Smooth muscle cell of the brain vasculature (primary cell): ENCODE measurements at places on chromosomes 3 and 15.

DNA sequence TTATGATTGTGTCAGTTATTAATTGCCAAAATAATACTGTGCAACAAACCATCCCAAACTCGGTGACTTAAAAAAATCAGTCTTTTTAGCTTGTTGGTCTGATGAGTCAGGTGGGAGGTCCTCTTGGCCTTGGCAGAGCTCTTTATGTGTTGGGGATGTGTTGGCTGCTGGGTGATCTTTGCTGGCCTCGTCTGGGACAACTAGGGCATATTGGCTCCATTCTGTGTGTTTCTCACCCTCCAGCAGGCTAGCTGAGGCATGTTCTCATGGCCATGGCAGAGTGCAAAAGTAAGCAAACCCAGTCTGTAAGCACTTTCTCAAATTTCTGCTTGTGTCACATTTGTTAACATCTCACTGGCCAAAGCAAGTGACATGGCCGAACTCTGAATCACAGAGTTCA lies 251.6 kb downstream of the RPLP1 start:
- DNase-seq = no peak

DNA sequence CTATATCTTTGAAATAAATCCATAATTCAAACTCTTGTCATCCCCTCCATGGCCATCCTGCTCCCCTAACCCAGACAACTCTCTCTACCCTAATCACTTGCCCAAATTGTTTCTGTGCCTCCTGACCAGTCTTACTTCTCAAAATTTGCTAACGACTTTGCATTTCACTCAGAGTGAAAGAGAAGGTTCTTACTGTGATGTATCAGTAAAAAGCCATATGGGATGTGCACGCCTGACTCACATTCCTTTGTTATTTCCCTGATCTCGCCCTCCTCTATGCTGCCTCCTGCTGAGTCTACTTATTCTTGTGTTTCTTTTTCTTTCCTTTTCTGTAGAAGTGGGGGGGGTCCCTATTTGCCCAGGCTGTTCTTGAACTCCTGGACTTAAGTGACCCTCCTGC lies 487.2 kb upstream of the FRG2C start:
- DNase-seq = no peak

DNA sequence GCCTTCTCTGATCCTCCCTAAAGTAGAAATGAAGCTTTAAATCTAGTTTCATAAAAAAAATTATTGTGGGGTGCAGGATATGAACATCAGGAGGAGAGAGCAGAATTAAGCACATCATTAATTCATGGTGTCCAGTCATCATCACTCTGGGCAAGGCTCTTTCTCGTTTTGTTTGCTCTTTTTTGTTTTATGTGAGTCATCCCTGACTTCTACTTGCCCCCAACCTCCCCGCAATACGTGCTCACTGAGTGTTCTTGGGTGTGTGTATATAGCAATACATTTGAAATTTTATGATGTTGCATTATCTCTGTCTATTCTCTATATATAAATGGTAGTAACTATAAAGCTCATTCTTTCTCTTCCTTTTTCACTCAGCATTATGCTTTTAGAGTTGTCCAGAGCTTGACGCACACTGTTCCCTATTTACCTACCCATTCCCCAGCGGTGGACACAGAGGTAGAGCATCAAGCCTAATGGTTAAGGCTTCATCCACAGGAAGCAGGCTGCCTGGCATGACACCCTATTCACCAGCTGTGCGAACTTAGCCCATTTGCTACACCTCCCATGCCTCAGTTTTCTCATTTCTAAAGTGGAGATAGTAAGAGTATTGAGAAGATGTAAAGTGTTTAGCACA lies 72.3 kb downstream of the CD200R1L start:
- DNase-seq = no peak

DNA sequence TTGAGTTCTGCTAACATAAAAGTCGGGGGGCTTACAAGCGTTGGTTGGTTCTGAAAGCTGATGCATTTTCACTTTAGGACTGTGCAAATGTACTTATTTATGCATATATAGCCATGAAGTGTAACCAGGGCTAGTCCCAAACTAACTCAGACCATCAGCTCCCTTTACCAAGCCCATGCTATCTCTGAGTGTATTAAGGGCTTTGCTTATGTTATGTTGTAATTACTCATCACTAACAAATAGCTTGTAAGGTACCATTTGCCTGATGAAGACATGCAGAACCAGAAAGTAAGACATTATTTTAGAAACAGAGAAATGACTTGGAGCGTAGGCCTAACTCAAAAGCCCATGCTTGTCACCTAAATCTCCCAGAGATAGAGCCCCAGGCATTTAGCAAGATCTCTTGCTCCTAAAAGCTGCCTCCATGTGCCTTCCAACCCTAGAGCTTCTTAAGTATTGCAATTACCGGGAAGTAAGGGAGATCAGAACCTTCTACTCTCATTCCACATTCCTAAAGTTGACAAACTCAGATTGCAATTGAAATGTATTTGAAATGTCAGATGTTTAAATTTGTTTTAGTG lies 362.9 kb upstream of the RBMS3 start:
- DNase-seq = no peak

GRCh38 chr3:188036375-188037194 lies 117.4 kb upstream of the LPP start:
- DNase-seq = no peak

GRCh38 chr3:52845157-52845556 lies 10.3 kb upstream of the MUSTN1 start:
- DNase-seq = no peak

GRCh38 chr15:85116494-85116893 lies 134.8 kb downstream of the PDE8A start:
- no peak for DNase-seq

- no peak for DNase-seq
Observed at GRCh38 chr15:99590913-99591646, 25.3 kb downstream of the MEF2A start.

DNA sequence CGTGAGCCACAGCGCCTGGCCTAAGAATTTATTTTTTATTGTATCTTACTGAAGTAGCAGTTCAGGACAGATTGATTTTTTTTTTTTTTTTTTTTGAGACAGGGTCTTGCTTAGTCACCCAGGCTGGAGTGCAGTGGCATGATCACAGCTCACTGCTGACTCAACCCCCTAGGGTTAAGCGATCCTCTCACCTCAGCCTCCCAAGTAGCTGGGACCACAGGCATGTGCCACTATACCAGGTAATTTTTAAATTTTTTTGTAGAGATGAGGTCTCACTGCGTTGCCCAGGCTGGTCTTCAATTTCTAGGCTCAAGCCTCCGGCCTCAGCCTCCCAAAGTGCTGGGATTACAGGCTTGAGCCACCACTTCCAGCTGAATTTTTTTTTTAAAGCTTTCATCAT lies 99.8 kb upstream of the HERC1 start:
- DNase-seq = no peak

- no peak for DNase-seq
Observed at GRCh38 chr3:62785384-62785783, 89.8 kb downstream of the CADPS start.

DNA sequence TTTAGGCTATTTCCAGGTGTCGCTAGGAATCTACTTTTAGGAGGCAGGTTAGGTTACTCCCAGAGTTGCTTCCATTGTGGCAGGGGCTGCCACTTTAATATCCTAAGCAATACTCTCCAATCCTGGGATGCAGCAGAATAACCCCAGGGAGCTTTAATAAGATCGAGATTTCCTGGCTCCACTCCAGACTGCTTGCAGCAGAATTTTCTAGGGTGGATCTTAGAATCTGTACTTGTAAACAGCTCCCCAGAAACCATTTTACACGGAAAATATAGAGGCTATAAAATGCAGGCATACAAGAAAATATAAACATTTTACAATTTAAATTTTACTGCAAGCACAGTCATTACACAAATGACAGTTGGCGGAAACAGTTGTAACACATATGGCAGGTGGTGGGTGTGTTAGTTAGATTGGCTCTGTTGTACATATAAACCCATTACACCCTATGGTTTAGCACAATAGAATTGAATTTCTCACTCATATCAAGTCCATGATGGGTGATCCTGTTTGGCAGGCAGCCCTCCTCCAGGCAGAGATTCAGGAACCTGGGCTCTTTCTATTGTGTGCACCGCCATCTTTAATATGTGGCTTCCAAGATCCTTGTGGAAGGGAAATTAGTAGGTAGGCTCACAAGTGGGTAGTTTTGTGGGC lies 35.0 kb upstream of the TNFAIP8L3 start:
- no peak for DNase-seq

GRCh38 chr15:70321172-70321819 lies 223.6 kb upstream of the TLE3 start:
- DNase-seq = no peak

DNA sequence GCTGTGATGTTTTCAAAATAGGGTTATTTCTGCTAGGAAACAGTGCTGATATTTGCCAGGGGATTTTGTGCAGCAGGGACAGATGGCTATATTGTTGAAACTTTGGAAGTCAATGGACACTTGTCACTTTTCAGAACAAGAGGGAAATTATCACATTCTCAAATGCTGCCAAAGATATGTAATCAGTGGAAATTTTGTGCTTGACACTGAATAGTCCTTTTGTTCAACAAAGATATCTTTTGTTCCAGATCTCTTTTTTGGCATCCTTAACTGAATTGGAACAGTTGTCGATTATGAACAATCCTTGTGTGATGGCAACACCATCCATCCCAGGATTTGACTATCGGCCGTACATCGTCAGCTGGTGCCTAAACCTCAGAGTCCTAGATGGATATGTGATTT lies 7.8 kb downstream of the CEP97 start:
- no peak for DNase-seq

DNA sequence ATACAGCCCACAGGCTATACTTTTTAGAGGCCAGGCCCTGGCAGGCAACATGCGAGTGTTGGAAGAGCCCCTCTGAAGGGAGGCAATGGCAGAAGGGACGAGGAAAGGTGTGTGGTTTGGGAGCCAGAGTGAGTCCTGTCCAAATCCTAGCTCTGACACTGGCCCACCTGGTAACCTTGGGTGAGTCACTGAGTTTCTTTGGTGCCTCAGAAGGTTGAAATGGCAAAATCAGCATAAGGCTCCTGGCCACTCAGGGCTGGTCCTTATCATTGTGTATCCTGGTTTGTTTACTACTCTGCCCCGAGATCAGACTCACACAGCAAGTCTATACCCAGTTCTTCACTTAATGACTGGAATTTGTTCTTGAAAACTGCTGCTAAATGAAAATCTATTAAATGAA lies 71.4 kb upstream of the TLE3 start:
- no peak for DNase-seq

DNA sequence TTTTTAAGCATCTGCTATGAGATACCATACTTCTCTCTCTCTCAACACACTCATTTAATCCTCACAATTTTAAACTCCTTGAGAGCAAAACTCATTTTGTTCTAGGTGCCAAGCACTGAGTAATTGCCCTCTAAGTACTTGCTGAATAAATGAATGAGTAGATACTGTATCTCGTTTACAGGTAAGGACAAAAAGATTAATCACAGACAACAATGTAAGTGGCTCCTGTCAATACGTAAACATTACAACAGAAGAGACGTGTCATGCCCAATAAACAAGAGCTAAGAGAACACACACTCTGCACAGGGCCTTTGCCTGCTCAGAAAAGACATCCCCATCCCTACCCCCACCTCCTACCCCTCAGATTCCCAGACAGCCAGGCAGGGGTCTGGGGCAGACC lies 59.8 kb downstream of the CHSY1 start:
- no peak for DNase-seq

DNA sequence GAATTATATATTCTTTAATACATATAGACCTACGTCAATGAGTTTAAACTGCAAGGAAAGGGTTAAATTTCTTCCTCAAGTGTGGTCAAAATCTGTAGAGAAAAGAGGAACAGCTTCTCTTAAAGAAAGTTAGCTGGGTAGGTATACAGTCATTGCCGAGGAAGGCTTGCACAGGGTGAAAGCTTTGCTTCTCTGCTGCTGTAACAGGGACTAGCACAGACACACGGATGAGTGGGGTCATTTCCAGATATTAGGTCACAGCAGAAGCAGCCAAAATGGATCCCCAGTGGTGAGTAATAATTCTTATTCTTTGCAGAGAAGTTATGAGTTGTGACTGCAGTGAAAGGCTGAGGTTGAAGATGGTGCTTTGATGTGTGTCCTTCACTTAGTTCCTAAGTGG lies at the start of gene CD86:
CD86 (plus strand) TSS at position 148 of the 400 bp plus-strand sequence; CDS start at position 276, 128 bp downstream.
- DNase-seq = no peak

DNA sequence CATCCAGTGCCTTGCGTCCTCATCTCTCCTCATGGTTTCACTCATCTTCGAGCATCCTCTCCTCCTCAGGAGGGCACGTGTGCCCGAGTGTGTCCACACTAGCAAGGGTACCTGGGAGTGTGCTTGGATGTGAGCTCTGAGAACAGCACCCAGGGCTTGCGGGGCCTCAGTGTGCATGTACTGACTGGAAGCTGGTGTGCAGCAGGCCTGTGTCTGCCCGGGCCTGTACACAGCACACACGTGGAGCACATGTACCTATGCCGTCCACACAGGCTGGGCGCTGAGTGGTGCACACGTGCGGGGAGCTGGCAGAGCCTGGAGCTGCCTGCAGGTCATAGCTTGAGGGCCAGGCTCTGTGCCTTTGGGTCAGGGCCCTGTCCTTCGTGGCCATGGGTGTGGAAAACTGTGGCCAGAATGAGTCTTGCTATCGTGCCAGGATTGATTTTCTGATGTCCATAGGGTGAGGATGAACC lies 34.9 kb downstream of the TSPAN3 start:
- DNase-seq = no peak

DNA sequence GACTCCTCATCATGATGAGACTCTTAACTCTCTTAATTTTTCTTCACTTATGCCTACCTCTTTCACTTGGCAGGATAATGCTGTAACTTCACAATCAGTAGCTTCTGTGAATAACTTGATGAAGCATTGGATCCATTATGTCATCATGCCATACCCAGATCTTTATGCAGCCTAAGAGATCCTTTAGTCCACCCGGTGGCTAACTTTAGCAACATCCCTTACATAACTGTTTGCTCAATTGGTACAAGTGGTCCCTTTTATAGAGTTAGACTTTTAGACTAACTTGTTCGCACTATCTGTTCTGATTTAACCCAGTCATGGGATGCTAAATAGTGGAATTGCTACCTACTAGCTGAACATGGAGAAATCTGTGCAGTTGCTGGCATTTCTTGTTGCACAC lies 184.5 kb downstream of the USP13 start:
- DNase-seq = no peak
